GM03348 (cell line): ENCODE measurements at places on chromosomes 6 and 20.
A peak's percentile ranks its signal among the peaks of the same experiment; 100 is the strongest.

- no peak for DNase-seq
Observed at GRCh38 chr6:6434151-6434550, 113.7 kb upstream of the F13A1 start.

DNA sequence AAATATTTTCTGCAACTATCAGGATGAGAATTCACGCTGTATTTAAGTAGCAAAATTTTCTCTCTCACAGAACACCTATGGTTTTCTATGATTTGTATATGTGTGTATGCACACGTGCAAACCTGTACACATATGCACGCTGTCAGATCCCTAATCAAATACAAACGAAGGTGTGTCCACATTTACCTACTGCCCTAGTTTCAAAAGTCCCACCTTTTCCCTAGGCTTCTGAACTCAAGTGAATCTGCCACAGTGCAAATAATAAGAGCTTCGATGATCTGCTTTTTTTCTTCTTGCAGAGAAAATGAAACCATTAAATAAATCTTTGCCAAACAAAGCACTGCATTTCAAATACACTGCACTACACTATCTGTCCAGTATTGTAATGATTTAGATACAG, 6.5 kb downstream of the HIVEP2 start:
- DNase-seq, result no peak

GRCh38 chr6:6942091-6942490, 165.7 kb upstream of the RREB1 start:
- DNase-seq, result no peak

- DNase-seq, result peak; percentile 14
Observed at GRCh38 chr6:81768150-81768942, 15.9 kb upstream of the TENT5A start.

- DNase-seq, result no peak
Observed at GRCh38 chr6:79280756-79281155, 46.3 kb upstream of the HMGN3 start.

DNA sequence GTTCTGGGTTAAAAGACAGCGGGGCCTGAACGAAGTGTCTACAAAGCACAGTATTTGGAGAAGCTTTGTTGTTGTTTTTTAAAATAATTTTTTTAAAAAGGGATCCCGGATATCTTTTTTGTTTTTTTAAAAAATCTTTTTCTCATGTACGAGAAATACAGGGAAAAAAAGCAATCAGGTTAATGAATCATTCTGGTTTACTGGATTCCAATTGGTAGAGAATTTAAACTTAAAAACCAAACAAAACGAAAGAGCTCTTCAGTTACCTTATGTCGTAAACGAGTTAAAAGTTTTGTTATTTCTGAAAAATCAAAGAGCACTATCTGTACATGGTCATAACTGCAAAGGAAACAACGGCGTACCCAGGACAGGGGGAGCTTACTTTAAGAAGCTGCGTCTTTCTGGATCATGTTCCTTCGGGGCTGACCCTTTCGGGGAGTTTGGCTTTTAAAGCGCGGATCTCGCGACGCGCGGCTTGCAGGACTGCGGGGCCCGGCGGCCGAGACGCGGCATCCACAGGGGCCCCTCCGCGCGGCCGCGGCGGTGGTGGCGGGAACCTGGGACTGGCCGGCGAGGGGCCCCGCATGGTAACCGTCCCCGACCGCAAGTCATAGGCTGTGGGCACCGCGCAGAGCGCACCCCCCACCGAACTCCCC, 927 bp downstream of the IL20RA start:
- peak; percentile 70 for DNase-seq
